HepG2 (cell line): ENCODE measurements at places on chromosomes 11 and 22. TPM values are rescaled to one million over a fixed set of nuclear protein-coding genes. Genes with fewer than 3 reads are reported as not detected.

Gene INSC
- not detected in 2 replicates for total RNA-seq

Gene MS4A8
- not detected in 2 replicates for total RNA-seq

Gene LAYN
- total RNA-seq = not detected in 2 replicates

DNA sequence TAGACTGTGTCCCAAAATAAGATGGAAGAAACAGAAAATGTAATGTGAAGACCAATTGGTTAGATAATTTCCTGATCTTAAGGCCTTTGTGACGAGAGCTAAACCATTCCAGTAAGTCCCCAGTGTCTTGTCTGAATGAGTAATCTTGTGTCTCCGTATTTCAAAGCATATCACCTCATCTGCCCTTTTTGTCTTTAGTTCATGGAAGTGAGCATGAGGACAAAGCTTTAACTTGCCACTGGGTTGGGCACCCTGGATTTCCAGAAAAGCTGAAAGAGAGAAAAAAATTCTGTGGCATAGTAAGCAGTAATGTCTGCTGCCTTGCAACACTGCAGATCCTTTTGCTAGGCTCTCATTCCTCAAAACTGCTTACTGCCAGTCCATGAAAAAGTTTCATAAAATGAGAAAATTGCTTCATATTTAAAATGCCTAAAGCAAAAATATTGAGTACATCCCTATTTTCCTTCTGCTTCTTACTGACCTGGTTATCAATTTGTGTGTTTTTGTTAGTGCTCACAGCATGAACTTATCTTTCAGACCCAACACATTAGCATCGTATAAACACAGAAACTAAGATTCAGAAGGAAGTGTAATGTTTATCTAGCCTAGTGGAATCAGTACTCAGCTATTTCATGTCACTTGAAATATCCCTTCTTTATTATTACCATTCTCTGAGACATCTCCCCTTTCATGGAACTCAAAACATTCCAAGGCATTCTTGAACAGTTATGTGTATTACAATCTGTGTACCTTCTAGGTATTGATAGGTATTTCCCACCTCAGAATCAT lies 5.3 kb downstream of the CASP12 start:
- DNase-seq = no peak

DNA sequence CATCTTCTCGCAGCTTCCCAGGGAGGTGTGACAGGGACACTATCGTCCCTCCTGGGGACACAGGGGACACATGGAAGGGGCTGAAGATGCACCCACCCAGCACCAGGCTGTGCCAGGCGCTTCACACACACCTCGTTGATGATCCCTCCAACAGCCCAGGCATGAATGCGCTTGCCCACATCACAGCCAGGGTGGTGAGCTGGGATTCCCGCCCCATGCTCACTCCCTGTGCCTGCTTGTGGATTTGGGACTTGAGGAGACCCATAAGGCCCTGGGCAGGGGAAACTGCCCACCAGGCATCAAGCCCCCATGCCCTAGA lies 57.8 kb downstream of the OTOG start:
- DNase-seq = no peak

DNA sequence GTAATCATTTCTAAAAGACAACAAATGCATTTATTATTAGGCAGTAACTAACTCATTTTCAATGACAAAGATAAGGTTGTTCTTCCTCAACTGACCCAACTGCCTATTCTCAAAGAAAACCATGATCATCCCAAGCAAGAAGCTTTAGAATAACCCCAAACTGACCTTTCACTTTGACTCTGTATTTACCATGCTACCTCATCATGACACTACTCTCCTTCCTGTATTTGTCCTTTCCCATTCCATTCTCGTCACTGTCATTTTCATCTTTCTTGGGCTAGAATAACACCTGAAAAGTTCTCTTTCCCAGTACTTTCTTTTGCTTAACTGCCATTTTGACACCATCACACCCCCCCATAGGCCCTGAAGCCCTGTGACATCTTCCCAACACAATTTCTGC lies 48.3 kb downstream of the TCF20 start:
- peak; percentile 5 for DNase-seq

- DNase-seq = no peak
These were observed 19.7 kb upstream of the KAT5 start for GRCh38 chr11:65692367-65692766.
